Body of pancreas (tissue), 4 donors: ENCODE measurements at places on chromosomes 3 and 15. TPM values are rescaled to one million over a fixed set of nuclear protein-coding genes. Genes with fewer than 3 reads are reported as not detected.

The USP19 gene
- total RNA-seq: 33.6 TPM

The PAQR9 gene
- total RNA-seq: 0.26 TPM

The SLC38A3 gene
- 4.6 TPM for total RNA-seq

The GTPBP8 gene
- total RNA-seq: 13.2 TPM

The TLR9 gene
- total RNA-seq: 0.26 TPM

DNA sequence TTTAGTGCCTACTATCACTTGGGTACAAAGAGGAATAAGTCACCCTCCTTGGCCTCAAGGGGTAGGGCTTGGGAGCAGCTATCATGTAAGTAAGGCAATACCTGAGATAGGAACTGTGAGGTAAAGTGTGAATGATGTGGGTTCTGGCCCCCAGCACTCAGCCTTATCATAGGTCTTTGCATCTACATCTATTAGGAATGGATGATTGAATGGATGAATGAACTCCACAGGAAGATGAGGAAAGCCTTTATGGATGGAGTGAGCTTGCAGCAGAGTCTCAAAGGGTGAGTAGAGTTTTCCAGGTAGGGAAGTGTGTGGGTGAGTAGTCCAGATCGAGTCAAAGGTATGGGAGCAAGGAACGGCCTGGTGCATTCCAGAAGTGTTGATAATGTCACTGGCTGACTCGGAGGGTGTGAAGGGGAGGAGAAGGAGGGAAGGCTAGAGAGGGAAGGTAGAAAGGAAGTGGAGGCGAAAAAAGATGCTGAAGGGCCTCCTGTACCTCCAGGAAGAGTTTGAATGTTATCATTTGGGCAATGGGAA is 13.1 kb upstream of the ABHD2 start:
- no peak for DNase-seq

GRCh38 chr15:81596159-81596865 is 222.3 kb upstream of the TMC3 start:
- no peak for DNase-seq

DNA sequence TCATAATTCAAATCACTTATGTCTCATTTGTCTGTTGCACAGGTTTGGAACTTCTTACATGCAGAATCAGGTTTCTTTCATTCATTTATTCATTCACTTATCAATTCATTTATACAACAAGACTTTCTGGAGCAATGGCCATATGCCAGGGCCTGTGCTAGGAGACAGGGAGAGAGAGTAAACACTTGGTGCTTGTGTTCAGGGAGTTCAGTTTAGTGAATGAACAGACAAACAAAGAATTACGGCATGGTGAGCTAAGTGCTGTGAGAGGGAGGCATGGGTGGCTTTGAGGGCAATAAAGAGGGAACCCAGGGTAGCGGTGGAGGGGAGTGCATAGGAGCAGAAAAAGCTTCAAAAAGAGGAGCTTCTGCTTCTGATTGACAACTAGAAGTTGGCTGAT is 8.5 kb upstream of the IREB2 start:
- DNase-seq: peak; percentile 33

GRCh38 chr15:78024883-78025282 is 52.6 kb downstream of the TBC1D2B start:
- no peak for DNase-seq

DNA sequence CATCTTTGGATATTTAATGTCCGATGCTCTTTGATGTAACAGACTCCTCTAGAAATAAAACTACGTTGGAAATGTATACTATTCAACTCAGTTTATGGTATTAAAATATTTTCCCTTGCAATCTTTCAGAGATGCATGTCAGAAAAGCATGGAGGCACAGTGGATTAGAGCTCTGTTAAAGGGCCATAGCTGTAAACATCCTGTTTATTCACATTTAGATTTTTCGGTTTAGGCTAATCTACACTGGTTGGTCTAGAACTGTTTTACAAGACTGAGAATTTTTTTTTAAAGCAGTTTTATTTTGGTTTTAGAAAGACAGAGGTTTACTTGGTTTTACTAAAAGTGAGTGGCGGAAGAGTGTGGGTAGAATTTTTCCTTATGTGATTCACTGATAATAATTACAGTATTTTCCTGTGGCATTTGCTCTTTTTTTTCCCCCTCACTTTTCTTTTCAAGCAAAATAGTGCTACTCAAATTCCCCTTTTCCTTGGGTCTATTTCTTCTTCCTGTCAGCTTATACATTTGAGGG is 132.1 kb downstream of the IL1RAP start:
- DNase-seq: no peak

- no peak for DNase-seq
Measured at GRCh38 chr15:57393061-57393460, 16.8 kb downstream of the CGNL1 start.

GRCh38 chr3:48247401-48247811 is 6.5 kb downstream of the ZNF589 start:
- DNase-seq: no peak

DNA sequence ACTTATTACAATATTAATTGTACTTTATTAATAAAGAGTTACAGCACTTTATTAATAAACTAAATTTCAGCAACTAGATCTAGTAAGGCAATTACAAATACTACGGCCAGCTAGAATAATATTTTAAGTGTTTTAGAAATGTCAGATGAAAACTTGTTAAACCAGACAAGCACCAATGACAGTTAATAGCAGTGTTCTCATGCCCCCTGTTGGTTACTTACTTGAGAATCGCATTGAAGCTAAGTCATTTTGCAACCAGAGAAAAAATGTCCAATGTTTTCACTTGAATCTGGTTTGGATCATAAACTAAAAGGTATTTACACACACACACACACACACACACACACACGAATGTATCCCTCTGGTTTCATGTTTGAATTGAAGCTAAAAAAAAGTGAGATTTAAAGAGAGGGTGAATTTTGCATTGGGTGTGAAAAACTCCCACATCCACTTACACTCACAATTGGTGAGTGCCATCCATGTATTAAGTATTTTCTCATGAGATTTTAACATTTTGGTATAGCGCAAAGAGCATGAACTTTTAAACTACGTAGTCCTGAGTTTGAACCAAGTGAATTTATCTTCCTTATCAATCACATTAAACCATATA is 347.7 kb downstream of the ZBBX start:
- peak; percentile 48 for DNase-seq

- DNase-seq: no peak
Measured at GRCh38 chr3:95394286-95394685, 1331.4 kb downstream of the NSUN3 start.

DNA sequence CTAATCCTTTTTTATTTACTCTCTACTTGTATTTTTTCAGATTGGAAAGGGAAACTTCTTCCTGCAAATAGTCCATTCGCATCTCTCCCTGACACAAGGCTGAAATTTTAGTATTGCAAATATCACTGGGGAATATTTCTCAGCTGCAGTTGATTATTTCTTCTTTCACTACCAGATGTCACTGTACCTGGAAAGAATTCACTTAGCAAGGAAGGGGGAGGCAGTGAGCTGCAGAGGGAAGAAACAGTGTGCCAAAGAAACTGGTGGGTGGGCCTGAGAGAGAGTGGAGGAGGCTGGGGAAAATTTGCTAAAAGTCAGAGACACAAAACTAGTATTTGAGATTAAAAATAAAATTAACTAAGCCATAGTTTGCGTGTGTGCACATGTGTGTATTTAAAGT is 142.3 kb upstream of the STT3B start:
- no peak for DNase-seq

GRCh38 chr15:83444936-83445335 is 2.2 kb upstream of the SH3GL3 start:
- no peak for DNase-seq

DNA sequence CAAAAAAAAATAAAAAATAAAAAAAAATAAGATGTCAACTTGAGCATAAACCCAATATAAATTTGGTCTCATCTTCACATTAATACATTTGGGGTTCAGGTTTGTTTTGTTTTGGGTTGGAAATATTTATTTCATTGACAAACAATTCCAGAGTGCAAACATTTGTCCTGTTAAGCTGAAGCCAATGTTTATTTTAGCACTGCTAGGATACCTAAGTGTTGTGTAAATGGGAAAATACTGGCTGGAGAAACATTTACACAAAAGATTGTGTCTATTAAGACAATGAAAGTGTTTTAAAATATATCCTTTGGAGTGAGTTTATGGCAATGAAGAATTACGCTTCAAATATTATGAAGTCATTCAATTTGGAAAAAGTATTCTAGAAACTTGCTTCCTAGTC is 91.1 kb downstream of the MEIS2 start:
- no peak for DNase-seq

DNA sequence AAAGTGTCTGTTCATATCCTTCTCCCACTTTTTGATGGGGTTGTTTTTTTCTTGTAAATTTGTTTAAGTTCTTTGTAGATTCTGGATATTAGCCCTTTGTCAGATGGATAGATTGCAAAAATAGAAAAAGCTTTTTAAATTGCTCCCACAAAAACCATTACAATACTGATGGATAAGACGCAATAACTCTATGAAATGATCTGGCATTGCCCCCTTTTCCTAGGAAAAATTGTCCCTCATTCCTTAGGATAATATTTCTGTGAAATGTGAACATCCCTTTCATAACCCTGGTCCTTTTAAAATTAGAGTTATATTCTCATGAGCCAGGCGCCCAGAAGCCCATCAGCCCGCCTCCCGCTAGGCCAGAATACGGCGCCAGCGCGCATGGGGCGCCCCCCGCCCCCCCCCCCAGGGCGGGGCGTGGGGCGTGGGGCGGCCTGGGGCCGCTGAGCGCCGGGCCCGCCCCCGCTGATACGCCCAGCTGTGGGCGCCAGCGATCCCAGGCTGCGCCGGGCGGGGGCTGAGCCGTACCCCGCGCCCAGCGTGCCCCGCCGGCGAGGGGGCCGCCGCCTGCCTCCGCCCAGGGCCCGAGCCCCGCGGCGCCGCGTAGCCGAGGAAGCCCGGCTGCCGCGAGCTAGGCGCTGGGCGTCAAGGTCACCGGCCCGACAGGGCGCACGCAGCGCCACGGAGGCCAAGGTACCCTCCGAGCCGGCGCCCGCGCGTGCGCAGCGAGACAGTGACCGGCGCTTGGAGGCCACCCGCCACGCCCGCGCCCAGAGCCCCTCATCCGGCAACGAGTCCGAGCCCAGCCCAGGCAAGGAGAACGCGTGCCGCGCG is 11.1 kb upstream of the ROPN1B start:
- no peak for DNase-seq

DNA sequence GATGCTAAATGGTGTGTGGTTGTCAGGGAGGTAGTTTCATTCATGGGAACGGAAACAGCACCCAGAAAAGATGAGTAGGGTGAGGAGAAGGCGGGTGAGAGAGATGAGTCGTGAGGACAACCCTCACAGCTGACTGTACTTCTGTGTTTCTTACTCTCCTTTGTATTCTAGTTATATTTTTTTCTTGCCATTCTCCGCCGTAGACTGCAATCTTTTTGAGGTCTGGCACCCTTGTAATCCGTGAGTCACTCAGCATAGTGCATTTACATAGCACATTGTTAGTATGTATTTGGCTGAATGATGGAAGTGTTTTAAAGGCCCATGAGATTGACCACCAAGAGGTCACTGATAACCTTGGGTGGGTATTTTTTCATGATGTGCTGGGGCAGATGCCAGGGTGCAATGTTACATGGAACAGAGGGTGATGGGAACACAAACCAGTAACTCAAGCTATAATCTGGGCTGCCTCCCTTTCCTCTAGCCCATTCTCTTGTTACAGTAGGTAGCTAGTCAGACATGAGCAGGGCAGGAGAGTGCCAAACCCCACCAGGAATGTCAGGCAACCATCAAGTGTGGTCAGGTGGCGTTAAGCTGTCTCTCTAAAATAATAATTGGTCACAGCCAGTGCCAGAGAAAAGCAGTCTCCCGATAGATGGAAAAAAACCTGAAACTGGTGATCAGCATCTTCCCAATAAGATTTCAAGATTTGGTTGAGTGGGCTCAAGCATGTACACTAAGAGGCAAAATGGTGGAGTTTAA is 18.8 kb upstream of the DGKG start:
- no peak for DNase-seq

- DNase-seq: no peak
Measured at GRCh38 chr15:70777170-70777926, 14.0 kb upstream of the UACA start.

DNA sequence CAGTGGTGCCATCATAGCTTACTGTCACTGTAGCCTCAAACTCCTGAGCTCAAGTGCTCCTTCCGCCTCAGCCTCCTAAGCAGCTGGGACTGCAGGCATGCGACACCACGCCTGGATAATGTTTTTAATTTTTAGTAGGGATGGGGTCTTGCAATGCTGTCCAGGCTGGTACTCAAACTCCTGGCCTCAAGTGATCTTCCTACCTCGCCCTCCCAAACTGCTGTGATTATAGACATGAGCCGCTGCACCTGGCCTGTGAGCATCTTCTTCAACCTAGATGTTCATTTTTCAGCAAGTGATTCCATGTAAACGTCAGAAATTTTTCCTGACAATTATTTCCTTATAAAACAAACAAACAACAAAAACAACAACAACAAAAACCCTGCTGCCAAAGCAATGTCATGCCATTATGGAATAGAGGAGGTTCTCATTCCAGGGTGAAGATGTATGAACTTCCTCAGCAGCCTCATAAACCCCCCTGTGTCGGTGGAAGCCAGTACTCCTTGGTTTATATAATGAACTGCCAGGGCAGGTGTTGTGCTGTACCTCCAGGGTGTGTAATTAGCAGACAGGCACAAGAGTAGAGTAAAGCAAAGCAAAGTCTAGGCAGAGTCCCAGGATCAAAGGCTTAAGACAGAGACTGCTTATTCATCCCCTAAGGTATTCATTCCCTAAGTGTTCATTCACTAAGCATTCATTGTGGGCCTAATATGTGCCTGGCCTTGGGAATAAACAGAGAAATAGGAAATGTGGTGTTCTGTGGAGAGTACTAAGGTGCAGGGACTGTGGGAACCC is 44.6 kb downstream of the NR2C2 start:
- DNase-seq: no peak

- DNase-seq: no peak
Measured at GRCh38 chr3:12394569-12395271, 89.6 kb upstream of the TSEN2 start.

DNA sequence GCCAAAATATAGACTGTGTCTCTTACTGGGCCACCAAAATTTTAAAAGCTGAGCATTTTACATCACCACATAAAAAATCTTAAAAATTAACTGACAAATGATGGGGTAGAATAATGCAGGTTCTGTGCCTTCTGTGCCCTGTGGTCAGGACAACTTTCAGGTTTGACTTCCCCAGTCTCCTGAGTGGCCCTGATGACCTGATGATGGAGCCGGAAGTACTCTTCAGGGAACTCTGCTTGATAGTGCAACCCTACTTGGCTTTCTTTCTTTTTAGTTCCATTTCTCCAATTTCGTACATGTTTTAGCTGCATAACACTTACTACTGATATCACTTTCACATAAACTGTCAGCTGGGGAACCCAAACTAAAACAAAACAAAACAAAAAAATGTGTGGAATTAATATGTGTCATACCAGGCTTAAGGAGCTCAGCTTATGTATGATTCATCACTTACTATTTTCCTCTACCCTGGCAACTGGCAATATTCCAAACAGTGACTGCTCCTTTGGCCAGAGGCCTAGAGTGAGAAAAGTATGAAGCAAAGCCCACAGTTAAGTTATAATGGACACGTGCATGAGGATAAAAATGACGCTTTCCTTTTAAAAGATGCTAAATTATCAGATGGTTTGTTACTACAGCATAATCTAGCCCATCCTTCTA is 194.3 kb downstream of the BCHE start:
- DNase-seq: peak; percentile 65

- no peak for DNase-seq
Measured at GRCh38 chr15:48696627-48697312, 51.3 kb upstream of the FBN1 start.

- DNase-seq: no peak
Measured at GRCh38 chr15:29854413-29854812, 32.1 kb upstream of the TJP1 start.
